Cortex of kidney (tissue), 1 donor: ENCODE measurements at places on chromosomes 3 and 15.

DNA sequence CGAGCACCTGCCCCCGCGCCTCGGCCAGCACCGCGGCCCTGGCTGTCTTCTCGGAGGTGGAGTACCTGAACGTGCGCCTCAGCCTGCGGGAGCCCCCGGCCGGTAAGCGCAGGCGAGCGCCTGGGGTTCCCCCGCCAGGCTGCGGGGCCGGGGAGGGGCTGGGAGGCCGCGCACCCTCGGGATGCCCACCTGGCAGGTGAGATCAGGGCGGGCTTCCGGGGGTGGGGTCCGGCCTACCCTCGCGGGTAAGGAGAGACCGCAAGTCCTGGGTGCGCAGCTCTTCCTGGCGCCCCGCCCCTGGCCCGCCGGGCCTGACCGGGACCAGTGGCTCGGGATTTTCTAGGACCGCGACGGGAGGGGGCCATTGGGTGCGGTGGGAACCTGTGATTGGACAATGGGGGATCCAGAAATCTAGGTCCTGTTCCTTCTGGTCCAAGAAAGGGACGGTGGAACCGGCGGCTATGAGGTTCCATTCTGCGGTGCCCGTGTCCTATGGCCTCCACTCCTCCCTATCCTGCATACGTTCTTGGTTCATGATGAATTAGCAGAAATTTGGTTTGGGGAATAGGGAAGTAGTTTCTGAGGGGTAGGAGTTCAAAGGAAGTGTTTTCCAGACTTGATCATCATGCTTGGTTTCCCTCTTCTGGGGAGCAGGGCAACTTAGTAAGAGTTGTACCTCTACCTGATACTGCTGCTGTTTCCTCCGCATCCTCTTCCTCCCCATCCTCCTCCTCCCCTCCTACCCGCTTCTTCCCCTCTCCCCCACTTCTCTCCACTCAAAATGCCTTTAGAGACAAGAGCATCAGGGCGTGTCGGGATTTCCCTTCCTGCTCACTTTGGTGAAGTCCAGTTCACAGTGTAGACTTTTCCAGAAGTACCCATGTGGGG is 808 bp downstream of the ARRDC4 start:
- DNase-seq: no peak

DNA sequence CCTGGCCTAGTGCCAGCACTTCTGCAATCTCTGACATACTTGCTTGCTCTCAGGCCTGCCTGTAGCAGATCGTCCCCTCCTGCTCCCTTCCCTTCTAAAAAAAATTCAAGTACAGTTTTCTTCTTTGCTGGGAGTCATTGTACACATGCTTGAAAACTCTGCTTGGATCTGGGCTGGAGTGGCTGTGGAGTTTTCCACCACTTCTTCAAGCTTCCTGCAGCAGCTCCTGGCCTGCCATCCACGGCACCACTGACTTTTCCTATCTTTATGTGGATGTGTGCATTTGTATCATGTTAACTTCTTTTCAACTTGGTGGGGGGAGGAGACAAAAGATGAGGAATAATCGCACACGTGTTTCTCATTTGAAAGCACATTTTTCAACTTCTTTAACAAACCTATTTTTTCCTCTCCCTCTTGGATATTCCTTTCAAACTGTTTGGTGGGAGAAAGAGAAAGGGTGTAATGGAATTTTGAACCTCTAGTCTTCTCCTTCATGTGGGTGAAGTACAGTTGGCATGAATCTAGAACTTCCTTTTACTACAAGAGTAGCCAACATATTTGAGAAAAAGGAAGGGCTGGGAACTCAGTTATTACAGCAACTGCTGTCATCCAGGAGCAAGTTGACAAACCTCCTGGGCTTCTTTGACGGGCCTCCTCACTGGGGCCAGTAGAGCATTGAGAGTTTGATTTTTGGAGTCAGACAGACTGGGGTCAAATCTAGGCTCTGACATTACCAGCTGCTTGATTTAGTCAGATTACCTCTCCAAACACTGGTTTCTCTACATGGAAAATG is 61.2 kb upstream of the LRTM1 start:
- no peak for DNase-seq

DNA sequence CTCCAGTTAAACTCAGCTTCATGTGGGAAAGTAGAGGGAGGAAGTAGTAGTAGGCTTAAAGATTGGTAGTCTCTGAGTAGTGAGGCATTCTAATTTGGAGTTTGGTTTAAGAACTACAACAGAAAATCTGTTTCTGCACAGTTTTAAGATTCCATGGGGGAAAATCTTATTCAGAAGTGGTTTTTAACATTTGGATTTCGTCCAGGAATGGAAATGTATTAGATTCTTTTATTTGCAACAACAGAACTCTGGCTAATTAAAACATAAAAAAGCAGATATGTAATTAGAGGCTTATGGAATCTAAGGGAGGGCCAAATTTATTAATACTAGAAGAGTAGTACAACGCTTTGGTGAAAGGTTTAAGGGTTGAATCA is 36.0 kb downstream of the NECTIN3 start:
- no peak for DNase-seq

DNA sequence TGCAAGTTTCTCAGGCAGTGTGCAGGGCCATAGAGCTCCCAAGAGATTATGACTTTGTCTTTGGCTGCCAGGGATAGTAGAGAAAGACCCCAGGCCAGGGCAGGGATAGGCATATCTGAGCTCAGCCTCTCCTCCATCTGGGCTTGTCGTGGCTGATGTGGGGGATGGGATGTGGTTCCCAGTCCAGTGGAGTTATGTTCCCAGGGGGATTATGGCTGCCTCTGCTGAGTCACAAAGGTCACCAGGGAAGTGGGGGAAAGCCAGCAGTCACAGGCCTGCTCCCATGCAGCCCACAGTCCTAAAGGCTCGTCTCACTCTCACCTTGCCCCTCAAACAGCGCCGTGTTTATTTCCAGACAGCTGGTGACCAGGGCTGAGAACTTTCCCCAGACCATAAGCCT is 354.9 kb downstream of the SI start:
- no peak for DNase-seq

GRCh38 chr3:128198313-128198712 is 45.0 kb downstream of the EEFSEC start:
- no peak for DNase-seq

DNA sequence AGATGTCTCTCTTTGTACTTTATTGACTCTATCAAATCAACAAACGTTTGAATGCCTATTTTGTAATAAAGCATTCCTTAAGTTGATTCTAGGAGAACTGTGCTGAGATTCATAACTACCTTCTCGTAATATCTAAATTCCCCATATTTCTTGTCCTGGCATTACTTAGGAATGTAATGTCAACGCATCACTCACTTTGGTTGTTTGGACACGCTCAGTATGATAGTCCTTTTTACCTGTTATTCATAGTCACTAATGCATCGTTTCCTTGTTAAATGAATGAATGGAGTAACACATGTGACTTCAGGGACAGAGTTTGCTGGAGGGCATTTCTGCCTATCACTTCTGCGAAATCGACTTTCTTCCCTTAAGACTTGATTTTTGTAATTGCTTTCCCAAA is 44.1 kb upstream of the RASGRP1 start:
- DNase-seq: no peak

- DNase-seq: no peak
These were observed 88.4 kb upstream of the RASGRP1 start for GRCh38 chr15:38652998-38653397.

DNA sequence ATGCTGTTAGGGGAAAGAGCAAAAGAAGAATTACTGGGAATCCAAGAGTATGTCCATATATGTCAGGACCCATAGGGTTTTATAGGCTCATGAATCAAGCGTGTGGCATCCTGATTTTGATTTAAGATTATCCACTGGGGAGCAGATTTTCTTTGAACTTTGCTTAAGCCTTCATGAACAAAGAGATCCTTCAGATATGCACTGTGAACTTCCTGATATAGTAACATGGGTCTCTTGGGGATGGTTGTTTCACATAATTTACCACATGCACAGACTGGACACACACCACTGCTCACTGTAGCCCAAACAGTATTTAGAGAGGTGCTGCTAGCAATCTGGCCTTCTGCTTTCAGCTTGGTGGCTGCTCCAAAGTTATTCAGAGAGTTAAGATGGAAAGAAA is 200.9 kb upstream of the ZPLD1 start:
- no peak for DNase-seq

DNA sequence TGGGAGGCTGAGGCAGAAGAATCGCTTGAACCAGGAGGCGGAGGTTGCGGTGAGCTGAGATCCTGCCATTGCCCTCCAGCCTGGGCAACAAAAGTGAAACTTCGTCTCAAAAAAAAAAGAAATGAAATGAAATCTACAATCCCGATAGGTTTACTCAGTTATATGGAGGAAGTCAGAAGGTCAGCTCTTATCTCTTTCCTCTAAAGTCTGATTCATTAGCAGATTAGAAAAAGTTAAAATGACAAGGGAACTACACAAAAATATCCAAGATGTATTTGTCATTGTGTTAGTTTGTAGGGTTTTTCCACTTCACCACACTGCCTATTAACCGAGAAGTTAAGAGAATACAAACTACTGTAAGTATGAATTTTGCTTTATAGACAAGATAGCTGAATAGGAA is 420.6 kb downstream of the SHQ1 start:
- DNase-seq: no peak

GRCh38 chr3:150589759-150590158 is 13.4 kb upstream of the SELENOT start:
- no peak for DNase-seq

- DNase-seq: no peak
These were observed 361.9 kb upstream of the TRIM42 start for GRCh38 chr3:140315955-140316354.

- no peak for DNase-seq
These were observed 224.9 kb upstream of the TOPAZ1 start for GRCh38 chr3:44016818-44017217.

GRCh38 chr3:162538491-162538890 is 1041.9 kb downstream of the OTOL1 start:
- DNase-seq: no peak

- no peak for DNase-seq
These were observed 88.6 kb upstream of the MEX3B start for GRCh38 chr15:82134461-82134860.

DNA sequence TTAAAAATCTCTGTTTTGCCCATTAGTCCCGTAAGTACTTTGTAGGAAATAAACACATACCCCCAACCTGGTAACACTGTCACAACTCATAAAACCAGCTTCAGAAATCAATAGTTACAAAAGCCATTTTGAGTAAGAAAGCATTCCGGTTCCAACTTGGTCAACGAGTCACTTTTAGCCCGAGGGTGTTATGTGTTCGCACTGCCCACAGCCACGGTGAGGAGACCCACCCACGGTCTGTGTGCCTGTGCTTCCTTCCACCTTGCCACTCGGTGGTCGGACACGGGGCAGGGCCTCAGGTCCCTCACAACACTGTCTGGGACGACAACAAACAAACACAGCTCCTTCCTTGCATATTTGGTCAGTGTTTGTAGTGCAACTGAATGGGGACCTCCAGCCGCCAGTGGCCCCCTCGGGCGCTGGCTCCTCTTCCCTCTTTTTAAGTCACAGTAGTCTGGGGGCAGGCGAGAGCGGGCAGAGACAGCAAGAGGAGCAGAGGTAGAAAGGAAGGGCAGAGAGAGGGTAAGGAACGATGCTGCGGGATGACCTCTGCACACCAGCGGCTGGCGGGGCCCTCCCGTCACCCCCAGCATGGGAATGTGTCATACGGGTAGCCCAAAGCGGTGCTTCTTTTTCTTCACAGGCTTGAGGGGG is 5.2 kb upstream of the MUSTN1 start:
- DNase-seq: no peak

- no peak for DNase-seq
These were observed 128.7 kb downstream of the APBA2 start for GRCh38 chr15:29014493-29014892.

DNA sequence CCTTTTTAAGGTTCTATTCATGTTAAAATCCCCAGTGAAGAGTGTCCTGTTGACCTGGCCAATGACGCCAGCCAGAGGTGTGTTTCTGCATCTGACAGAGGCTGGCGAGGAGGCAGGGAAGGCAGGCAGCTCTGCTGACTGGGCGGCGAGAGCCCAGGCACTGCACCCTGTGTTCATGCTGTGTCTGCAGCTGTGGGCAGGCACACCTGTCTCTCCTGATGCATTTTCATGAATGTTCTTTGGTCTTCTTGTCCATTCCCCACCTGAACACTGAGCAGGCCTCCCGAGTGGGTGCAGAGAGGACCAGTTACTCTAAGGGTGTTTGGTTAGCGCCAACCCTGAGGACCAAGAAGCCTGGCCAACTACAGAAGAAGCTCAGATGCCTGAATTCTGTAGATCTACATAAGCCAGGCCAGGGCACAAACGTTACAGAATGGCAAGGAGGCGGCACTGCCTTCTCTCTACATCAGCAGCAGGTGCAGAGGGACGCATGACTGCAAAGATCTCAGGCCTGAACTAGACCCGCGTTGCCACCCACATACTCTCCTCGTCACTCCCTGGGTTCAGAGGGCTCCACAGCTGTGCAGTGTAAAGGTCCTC is 233.7 kb downstream of the OCA2 start:
- DNase-seq: no peak

DNA sequence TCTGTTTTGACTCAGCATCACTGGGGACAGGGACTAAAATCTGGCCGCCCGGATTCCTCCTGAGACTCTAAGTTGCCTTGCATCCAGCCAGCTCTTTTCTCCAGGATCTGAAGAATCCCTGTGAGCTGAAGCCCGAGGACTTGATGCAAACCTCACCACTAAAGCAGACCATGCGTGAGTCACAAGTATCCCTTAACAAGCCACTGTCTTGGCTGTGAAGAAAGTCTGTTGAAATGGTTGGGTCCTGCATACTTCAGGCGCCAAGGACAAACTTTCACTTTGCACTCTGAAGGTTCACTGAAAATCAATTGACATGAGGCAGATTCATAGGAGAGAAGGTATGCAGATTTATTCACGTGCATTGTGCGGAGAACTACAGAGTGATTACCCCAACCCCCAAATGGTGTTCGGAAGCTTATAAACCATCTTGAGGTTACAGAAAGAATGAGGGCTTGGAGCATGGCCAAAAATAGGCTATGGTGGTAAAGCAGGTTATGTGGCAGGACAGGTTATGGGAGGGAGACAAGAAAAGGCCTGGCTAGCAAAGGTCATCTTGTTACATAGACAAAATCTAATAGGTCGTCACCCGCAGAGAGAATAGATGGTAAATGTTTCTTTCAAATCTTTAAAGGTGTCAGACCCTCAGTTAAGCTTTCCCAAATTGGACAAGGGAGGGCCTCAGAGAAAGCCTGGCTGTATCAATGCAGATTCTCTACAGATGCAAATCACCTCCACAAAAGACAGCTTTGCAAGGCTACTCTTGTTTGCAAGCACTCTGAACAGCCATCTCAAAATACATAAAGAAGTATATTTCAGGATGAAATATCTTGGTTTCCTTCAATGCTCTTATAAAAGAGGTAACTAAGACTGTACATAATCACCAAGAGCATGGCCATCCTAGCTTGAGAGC is 126.3 kb upstream of the PLAAT1 start:
- no peak for DNase-seq

DNA sequence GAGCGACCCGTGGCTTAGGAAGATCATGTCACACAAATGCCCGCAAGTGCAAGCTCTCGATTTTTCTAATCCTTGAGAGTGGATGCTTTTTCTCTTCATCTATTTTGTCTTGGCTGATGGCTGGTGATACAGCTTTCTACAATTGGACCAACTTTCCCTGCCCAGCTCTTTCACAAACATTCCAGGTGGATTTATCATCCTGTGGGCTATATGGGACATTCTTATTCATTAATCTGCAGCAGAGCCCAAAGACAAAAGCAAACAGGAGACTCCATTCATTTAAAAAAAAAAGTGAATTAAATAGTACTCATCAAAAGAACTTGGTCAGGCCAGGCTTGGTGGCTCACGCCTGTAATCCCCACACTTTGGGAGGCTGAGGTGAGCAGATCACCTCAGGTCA is 14.2 kb upstream of the TSEN2 start:
- DNase-seq: no peak

- DNase-seq: no peak
These were observed 44.5 kb upstream of the PDZRN3 start for GRCh38 chr3:73669260-73669659.
